ENCODE measurements at places on chromosomes 1 and 21. TPM values are rescaled to one million over a fixed set of nuclear protein-coding genes. Genes with fewer than 3 reads are reported as not detected.

Gene LINGO4
- polyA plus RNA-seq: not detected

DNA sequence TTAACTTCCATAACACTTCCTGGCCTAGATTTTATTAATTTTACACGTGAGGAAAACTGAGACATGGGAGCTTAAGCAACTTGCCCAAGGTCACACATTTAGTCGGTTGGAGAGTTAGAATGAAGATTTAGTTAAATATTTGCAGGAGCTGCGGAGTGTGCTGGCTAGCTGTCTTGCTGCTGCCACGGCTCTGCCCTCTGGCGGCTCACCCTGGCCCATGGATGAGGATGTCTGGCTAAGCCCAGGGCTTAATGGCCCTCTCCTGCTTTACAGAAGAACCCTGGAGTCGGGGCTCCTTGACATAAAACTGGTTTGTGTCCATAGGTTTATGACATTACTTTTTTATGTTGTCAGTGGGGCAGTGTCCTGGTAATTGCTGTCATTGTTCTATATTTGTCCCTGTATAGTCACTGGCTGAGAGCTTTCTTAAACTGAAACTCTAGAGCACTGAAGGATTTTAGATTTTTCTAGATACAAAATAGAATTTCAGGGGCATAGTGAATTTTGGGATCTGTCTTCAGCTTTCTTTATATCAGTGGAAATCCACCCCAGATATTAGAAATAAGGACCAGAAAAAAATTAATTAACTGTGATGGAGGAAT is 88.9 kb upstream of the WLS start:
- H3K4me3 ChIP-seq: no peak overlapping the region
- H3K27ac ChIP-seq: no peak overlapping the region
- H3K27me3 ChIP-seq: no peaks in the 10 kb centered on the region
- H3K36me3 ChIP-seq: no peaks in the 10 kb centered on the region

Gene TSPAN2
- 10.1 TPM for polyA plus RNA-seq

DNA sequence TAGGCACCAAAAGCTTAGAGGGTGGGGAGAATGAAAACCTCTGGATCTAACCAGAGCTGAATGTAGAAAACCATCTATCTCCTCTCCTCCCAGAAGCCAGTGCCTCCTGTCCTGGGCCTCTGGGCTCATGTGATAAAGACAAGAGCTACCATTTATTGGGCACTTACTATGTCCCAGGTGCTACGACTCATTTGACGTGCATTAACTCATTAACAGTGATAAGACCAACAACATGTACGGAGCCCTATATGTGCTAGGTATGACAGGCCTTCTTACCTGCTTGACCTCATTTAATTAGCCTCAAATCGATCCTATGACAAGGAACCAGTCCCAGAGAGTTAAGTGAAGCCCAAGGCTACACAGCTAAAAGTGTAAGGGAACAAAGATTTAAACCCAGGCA is 19.7 kb downstream of the CAPZB start:
- DNase-seq: no peak
- H3K27ac ChIP-seq: peak overlapping the region; percentile 69
- H3K4me1 ChIP-seq: peaks cover 47% of the 10 kb centered on the region
- H3K27me3 ChIP-seq: no peaks in the 10 kb centered on the region
- no peak overlapping the region for H3K4me3 ChIP-seq

GRCh38 chr1:100395913-100396312 is 43.6 kb downstream of the CDC14A start:
- H3K36me3 ChIP-seq: no peaks in the 10 kb centered on the region
- no peak overlapping the region for H3K4me3 ChIP-seq
- no peaks in the 10 kb centered on the region for H3K4me1 ChIP-seq
- H3K27ac ChIP-seq: no peak overlapping the region
- H3K27me3 ChIP-seq: no peaks in the 10 kb centered on the region
- DNase-seq: no peak

DNA sequence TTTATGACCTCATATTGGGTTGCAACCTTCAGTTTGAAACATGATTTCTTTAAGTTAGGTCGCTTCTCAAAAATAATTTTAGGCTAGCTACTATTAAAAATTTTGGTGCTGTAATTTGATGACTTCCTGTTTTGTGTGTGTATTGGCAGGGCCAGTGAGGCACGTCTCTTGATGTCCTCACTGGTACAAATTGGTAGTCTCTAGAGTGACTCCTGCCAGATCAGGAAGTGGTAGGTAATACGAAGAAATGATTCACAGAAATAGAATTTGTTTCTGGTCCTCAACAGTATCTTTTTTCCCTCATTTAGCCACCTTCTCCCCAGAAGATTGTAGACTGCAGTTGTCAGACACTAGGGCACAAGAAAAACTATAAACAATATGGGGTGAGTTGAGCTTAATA is 120.9 kb upstream of the KIAA1614 start:
- H3K36me3 ChIP-seq: no peaks in the 10 kb centered on the region
- no peaks in the 10 kb centered on the region for H3K27me3 ChIP-seq
- no peak for DNase-seq
- no peaks in the 10 kb centered on the region for H3K4me1 ChIP-seq

- no peaks in the 10 kb centered on the region for H3K27me3 ChIP-seq
- H3K36me3 ChIP-seq: no peaks in the 10 kb centered on the region
- no peak overlapping the region for H3K27ac ChIP-seq
Observed at GRCh38 chr1:3316340-3316943, 138.0 kb upstream of the ARHGEF16 start.

All from GM23248 (cell line).